ENCODE measurements at places on chromosomes 6 and 20.

DNA sequence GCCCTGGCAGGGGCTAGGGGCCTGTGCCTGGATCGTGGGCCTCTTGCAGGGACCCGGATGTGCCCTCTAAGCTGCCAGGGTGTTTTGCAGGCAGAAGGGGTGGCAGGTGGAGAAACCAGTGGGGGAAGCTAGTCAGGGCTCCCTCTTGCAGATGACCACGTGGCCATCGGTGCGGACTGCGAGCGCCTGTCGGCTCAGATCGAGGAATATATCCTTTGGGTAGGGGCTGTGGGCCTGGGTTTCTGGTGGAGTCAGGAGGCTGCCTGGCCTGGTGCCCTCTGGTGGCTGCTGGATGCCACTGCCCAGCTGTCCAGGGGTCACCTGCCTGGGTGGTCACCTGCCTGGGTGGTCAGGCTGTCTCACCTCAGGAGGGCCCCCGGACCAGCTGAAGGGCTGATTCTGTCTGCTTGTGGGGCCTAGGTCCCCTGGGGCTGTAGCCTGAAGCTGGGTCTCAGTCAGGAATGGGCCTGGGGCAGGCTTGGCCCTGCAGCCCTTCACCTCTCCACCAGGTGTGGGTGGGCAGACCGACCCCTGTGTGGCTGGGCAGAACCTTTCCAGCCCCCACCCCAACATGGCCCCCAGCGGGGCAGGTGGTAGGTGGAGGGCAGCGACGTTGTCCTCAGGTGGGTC is 6.7 kb downstream of the TCEA2 start:
- H3K27me3 ChIP-seq: no peaks in the 10 kb centered on the region
- H3K27ac ChIP-seq: no peak overlapping the region
- H3K36me3 ChIP-seq: peaks cover 13% of the 10 kb centered on the region
- H3K4me1 ChIP-seq: peaks cover 29% of the 10 kb centered on the region
- DNase-seq: peak; percentile 81

DNA sequence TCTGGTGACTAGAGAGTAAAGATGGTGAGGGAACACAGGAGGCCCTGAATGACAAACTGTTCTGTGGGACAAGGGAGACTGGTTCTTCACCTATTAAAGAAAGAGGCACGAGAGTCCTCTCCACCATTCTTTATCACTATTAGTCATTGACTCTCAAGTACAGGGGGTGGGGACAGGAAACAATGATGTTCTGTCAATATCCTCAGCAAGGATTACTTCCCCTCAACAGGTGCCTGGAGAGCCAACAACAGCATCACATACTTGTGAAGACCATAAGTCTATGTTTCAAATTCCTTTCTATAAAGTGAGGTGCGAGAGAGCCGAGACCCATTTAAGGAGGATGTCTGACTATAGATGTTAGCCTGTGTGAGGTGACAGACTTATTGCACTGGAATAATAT is 72.4 kb upstream of the TBC1D7 start:
- H3K27me3 ChIP-seq: no peaks in the 10 kb centered on the region
- H3K27ac ChIP-seq: no peak overlapping the region
- no peak for DNase-seq

GRCh38 chr6:82584194-82584695 is 220.6 kb downstream of the TPBG start:
- H3K4me1 ChIP-seq: no peaks in the 10 kb centered on the region
- H3K27ac ChIP-seq: no peak overlapping the region
- no peak for DNase-seq
- no peaks in the 10 kb centered on the region for H3K36me3 ChIP-seq

GRCh38 chr6:6033858-6034257 is 27.1 kb upstream of the NRN1 start:
- H3K4me3 ChIP-seq: no peak overlapping the region
- peaks cover 1% of the 10 kb centered on the region for H3K27me3 ChIP-seq
- no peak for DNase-seq
- no peak overlapping the region for H3K27ac ChIP-seq

- no peaks in the 10 kb centered on the region for H3K4me1 ChIP-seq
- H3K27me3 ChIP-seq: no peaks in the 10 kb centered on the region
- no peak overlapping the region for H3K27ac ChIP-seq
- no peak overlapping the region for H3K4me3 ChIP-seq
- no peaks in the 10 kb centered on the region for H3K36me3 ChIP-seq
- DNase-seq: no peak
Observed at GRCh38 chr6:50993941-50994720, 175.5 kb downstream of the TFAP2B start.

GRCh38 chr20:20554951-20555350 is 157.5 kb downstream of the RALGAPA2 start:
- no peak overlapping the region for H3K27ac ChIP-seq
- no peaks in the 10 kb centered on the region for H3K27me3 ChIP-seq
- H3K4me1 ChIP-seq: peaks cover 5% of the 10 kb centered on the region
- H3K4me3 ChIP-seq: no peak overlapping the region
- H3K36me3 ChIP-seq: peaks cover 22% of the 10 kb centered on the region

DNA sequence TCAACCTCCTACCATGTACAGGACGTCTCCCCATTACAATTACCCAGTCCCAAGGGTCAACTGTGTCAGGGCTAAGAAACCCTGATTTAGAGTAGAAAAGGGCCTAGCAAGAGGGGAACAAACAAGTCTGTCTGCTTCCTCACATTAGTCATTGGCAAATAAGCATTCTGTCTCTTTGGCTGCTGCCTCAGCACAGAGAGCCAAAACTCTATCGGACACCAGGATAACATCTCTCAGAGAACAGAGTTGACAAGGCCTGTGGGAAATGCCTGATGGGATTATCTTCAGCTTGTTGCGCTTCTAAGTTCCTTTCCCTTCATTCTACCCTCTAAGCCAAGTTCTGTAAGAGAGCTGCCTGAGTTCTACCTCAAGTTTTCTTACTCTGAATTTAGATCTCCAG is 19.0 kb upstream of the VSX1 start:
- DNase-seq: no peak
- H3K4me3 ChIP-seq: no peak overlapping the region
- no peaks in the 10 kb centered on the region for H3K4me1 ChIP-seq
- H3K27ac ChIP-seq: no peak overlapping the region
- no peaks in the 10 kb centered on the region for H3K36me3 ChIP-seq
- H3K27me3 ChIP-seq: peaks cover 8% of the 10 kb centered on the region

DNA sequence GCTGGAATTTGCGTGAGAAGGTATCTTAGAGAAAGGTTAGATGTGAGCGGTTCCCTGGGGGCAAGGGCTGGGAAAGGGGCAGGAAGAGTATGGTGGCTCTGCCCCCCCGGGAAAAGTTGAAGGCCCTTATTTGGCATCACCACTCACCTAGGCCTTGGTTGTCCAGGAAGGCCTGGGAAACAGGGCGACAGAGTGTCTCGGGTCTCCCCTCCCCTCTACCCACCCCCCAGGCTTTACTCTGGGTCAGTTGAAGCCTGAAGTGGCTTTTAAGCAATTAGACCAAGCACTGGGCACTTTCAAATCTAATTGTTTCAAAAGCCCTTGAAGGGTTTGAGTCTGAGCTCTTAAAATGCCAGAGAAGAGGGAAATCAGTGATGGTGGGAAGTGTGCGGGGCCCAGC is 30.2 kb upstream of the FOXP4 start:
- no peak overlapping the region for H3K4me3 ChIP-seq
- peaks cover 33% of the 10 kb centered on the region for H3K27me3 ChIP-seq
- H3K4me1 ChIP-seq: no peaks in the 10 kb centered on the region
- DNase-seq: no peak

DNA sequence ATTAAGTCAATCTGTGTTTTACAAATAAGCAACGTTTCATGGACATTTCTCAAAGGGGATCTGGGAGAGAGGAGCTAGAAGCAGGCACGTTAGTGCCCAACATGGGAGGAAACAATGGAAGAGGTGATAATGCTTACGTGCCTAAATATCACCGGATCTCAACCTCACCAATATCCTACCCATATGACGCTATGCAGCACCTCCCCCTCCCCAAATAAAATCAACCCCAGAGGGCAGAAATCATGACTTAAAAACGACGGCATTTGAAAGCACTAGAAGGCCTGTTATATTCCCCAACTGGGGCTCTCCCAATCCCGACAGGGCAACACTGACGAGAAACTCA is 425 bp downstream of the HBS1L start:
- peak overlapping the region; percentile 94 for H3K27ac ChIP-seq
- peaks cover 31% of the 10 kb centered on the region for H3K4me1 ChIP-seq
- H3K36me3 ChIP-seq: peaks cover 17% of the 10 kb centered on the region
- no peak for DNase-seq
- H3K27me3 ChIP-seq: no peaks in the 10 kb centered on the region

DNA sequence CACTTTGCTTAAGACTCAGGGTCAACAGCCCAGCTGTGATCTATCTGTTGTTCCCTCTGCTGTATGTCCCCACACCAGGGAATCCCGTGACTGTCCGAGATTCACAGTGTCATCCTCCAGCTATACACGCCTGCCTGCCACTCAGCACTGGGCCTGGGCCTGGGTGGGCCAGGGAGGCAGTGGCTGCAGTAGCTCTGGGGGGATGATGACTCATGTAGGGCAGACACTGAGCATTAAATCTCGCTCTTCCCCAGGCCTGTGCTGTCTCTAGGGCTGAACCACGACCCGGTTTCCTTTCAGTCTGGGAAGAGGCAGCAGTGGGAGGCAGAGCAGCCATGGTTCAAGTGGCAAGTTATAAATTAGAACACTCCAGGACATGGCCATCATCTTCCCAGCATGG is 173.9 kb downstream of the LRFN2 start:
- H3K36me3 ChIP-seq: no peaks in the 10 kb centered on the region
- H3K4me3 ChIP-seq: no peak overlapping the region

DNA sequence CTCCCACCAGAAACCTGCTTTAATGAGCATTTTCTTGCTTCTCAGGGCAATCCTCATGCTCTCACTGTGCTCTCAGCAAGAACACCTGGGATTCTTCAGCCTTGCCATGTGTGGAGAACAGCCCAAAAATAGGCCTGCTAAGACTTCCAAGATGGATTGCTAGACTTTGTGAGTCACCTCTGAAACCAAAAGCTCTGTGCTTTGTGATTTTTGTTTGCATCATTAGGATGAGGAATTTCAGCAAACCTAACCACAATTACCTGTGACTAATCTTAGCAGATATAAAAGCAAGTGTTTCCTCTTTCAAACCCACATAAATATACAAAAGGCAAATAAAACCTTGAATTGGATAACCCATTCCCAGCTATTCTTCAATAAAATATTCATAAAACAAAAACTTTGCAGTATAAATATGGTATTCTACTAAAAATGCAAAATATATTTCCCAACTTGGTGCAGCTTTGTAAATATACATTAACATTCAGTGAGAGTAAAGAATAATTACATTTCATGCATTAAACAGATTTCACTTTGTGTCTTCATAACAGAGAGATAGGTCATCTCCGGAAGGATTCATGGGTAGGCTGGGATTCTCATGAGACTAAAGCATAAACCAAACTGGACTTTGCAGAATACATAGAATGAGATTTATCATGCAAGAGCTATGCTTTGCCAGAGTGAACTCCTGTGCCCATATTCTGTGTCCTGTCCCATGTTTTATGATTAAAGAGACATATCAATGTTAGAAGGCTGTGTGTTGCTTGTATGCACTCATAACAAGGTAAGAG is 33.5 kb downstream of the TPBG start:
- no peak overlapping the region for H3K27ac ChIP-seq
- no peak overlapping the region for H3K4me3 ChIP-seq
- no peaks in the 10 kb centered on the region for H3K36me3 ChIP-seq

DNA sequence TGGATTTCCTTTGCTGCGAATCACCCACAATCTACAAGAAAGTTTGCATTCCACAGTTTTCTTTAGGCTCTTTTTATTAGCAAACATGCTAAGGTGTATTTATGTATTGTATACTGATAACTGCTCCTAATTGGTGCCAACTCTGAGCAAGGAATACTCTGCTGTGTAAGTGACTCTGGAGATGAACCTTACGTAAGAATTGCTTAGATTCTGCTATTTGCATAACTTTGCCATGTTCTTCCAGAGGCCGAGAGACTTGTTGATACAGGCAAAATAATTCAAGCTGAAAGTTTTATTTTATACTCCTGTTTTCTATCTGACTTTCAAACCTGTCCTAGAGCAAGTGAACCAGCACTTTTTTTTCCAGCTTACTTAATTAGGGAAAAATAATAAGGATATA is 461.3 kb downstream of the GJA1 start:
- no peaks in the 10 kb centered on the region for H3K27me3 ChIP-seq
- no peaks in the 10 kb centered on the region for H3K36me3 ChIP-seq
- H3K27ac ChIP-seq: no peak overlapping the region
- no peaks in the 10 kb centered on the region for H3K4me1 ChIP-seq
- H3K4me3 ChIP-seq: no peak overlapping the region

DNA sequence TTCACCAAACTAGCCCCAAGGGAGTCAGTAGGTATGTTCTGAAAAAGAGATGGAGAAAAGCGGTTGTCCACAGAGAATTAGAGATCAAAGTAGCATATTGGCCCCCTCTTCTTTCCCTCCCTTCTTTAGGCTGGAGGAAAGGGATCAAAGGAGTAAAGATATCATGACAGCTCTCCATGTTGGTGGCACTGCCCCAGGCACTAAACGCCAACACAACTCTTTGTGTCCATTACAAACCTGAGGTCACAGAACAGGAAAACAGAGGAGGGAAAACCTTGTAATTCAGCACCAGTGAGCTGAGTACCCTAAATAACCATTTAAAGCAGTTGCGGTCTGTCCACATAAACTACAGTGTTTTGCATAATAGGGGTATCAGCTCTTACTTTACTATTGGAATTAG is 113.0 kb upstream of the TFAP2D start:
- DNase-seq: no peak
- H3K4me1 ChIP-seq: no peaks in the 10 kb centered on the region
- H3K27me3 ChIP-seq: no peaks in the 10 kb centered on the region
- H3K36me3 ChIP-seq: no peaks in the 10 kb centered on the region

- no peak overlapping the region for H3K4me3 ChIP-seq
- peak; percentile 87 for DNase-seq
- peaks cover 56% of the 10 kb centered on the region for H3K27me3 ChIP-seq
- H3K36me3 ChIP-seq: peaks cover 6% of the 10 kb centered on the region
- no peak overlapping the region for H3K27ac ChIP-seq
Observed at GRCh38 chr20:2693286-2694007, 867 bp downstream of the EBF4 start.

GRCh38 chr6:21270636-21271201 is 322.8 kb upstream of the SOX4 start:
- DNase-seq: no peak
- H3K27ac ChIP-seq: no peak overlapping the region
- H3K36me3 ChIP-seq: no peaks in the 10 kb centered on the region
- peaks cover under 1% of the 10 kb centered on the region for H3K4me1 ChIP-seq
- H3K4me3 ChIP-seq: no peak overlapping the region

- H3K27ac ChIP-seq: no peak overlapping the region
- no peaks in the 10 kb centered on the region for H3K36me3 ChIP-seq
- peaks cover 11% of the 10 kb centered on the region for H3K27me3 ChIP-seq
- no peak overlapping the region for H3K4me3 ChIP-seq
- no peaks in the 10 kb centered on the region for H3K4me1 ChIP-seq
Observed at GRCh38 chr20:34977365-34978091, 21.9 kb downstream of the MYH7B start.

All from activated CD4-positive, alpha-beta T cell treated with anti-CD3 and anti-CD28 coated beads, Interleukin-2, amount 10 ng/mL, durations not matched to agents 24 days and 14 days (primary cell).